Effector memory CD4-positive, alpha-beta T cell (primary cell): ENCODE measurements at places on chromosomes 12 and 14.

DNA sequence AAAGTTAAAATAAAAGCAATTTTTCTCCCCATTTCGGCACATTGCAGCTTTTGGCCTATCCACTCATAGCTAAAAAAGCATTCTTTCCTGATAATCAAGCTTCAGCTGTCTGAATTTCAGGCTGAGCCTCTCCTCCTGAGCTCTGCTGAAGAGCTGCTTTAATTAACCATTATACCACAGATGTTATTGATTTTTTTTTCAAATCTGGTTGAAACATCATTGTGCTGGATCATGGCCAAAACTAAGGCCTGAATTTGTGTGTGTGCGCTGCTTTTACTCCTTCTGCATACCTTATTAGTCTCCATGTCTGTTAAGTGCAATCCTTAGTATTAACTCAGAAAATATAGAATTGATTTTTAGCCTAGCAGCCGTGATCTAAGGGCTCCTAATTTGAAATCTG, 52.3 kb downstream of the MBIP start:
- H3K27ac ChIP-seq = no peak overlapping the region
- DNase-seq = no peak
- H3K36me3 ChIP-seq = no peaks in the 10 kb centered on the region
- peaks cover 4% of the 10 kb centered on the region for H3K4me1 ChIP-seq

- no peak for DNase-seq
- no peaks in the 10 kb centered on the region for H3K27me3 ChIP-seq
- H3K4me1 ChIP-seq = peaks cover 15% of the 10 kb centered on the region
- H3K36me3 ChIP-seq = peaks cover 24% of the 10 kb centered on the region
- H3K4me3 ChIP-seq = peak overlapping the region; percentile 55
- no peak overlapping the region for H3K27ac ChIP-seq
Measured at GRCh38 chr12:124389725-124390441, 95.0 kb downstream of the RFLNA start.

- no peaks in the 10 kb centered on the region for H3K36me3 ChIP-seq
- no peaks in the 10 kb centered on the region for H3K27me3 ChIP-seq
- no peaks in the 10 kb centered on the region for H3K4me1 ChIP-seq
- H3K4me3 ChIP-seq = no peak overlapping the region
Measured at GRCh38 chr12:91289906-91290305, 107.3 kb upstream of the DCN start.

DNA sequence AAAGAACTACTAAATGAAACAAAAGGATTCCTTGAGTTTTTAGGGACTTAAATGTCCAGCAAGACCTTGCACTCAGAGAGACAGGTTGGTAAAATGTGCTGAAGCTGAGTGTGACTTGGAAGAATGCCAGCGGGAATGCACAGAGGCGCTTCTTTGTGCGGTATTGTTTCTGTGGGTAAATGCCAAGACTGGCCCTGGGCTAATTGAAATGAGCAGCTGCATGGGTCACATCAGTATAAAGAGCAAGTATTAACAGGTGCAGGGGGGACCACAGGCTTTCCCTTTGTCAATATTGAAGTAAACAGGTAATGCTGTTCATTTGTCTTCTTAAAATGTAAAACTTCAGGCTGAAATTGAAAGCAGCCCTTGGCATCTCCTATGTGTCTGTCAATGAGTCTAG, 74.3 kb downstream of the LMO3 start:
- no peak overlapping the region for H3K27ac ChIP-seq
- H3K4me3 ChIP-seq = no peak overlapping the region
- H3K36me3 ChIP-seq = no peaks in the 10 kb centered on the region
- DNase-seq = no peak

GRCh38 chr12:13094367-13094766, 9.1 kb downstream of the GSG1 start:
- H3K27me3 ChIP-seq = no peaks in the 10 kb centered on the region
- H3K36me3 ChIP-seq = no peaks in the 10 kb centered on the region
- no peak overlapping the region for H3K4me3 ChIP-seq
- DNase-seq = no peak
- peaks cover 10% of the 10 kb centered on the region for H3K4me1 ChIP-seq

GRCh38 chr14:61510736-61511557, 184.4 kb upstream of the HIF1A start:
- peaks cover 30% of the 10 kb centered on the region for H3K36me3 ChIP-seq
- no peak for DNase-seq
- H3K4me3 ChIP-seq = no peak overlapping the region
- peak overlapping the region; percentile 24 for H3K27ac ChIP-seq
- peaks cover 47% of the 10 kb centered on the region for H3K4me1 ChIP-seq

DNA sequence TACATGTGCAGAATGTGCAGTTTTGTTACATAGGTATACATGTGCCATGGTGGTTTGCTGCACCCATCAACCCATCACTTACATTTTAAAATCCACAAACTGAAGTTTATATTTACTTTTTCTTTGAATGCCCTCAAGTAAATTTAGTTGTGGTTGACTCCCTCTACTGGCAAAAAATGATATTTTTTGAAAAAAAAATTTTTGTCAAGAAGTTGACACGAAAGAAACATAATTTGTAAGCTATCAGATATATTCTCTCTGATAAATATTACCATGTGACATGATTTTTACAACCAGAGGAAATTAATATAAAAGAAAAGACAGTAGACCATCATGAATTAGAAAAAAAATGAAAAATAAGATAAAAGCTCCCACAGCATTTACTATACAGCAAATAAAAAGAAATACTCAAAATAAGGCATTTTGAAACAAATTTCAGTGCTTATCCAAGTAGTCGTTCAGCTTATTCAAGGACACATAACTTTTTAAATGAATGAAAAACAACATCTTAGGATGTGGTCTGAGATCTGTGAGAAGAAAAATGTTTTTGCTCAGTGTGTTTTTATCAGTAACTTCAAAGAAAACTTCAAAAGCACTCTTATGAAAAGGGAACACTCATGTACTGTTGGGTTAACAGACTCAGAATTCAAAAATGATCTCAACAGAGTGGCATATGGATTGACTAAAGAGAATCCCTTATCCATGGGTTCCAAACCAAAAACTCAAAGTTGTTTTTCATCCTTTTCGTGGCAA, 30.0 kb upstream of the GRIP1 start:
- H3K27ac ChIP-seq = no peak overlapping the region
- H3K36me3 ChIP-seq = no peaks in the 10 kb centered on the region
- no peak overlapping the region for H3K4me3 ChIP-seq

GRCh38 chr12:27960821-27961220, 11.7 kb downstream of the PTHLH start:
- H3K27me3 ChIP-seq = peaks cover 5% of the 10 kb centered on the region
- no peaks in the 10 kb centered on the region for H3K36me3 ChIP-seq
- H3K4me1 ChIP-seq = no peaks in the 10 kb centered on the region

- H3K27ac ChIP-seq = no peak overlapping the region
- no peaks in the 10 kb centered on the region for H3K27me3 ChIP-seq
- H3K4me3 ChIP-seq = no peak overlapping the region
- H3K4me1 ChIP-seq = no peaks in the 10 kb centered on the region
- H3K36me3 ChIP-seq = no peaks in the 10 kb centered on the region
Measured at GRCh38 chr12:94771741-94772140, 121.4 kb upstream of the TMCC3 start.

DNA sequence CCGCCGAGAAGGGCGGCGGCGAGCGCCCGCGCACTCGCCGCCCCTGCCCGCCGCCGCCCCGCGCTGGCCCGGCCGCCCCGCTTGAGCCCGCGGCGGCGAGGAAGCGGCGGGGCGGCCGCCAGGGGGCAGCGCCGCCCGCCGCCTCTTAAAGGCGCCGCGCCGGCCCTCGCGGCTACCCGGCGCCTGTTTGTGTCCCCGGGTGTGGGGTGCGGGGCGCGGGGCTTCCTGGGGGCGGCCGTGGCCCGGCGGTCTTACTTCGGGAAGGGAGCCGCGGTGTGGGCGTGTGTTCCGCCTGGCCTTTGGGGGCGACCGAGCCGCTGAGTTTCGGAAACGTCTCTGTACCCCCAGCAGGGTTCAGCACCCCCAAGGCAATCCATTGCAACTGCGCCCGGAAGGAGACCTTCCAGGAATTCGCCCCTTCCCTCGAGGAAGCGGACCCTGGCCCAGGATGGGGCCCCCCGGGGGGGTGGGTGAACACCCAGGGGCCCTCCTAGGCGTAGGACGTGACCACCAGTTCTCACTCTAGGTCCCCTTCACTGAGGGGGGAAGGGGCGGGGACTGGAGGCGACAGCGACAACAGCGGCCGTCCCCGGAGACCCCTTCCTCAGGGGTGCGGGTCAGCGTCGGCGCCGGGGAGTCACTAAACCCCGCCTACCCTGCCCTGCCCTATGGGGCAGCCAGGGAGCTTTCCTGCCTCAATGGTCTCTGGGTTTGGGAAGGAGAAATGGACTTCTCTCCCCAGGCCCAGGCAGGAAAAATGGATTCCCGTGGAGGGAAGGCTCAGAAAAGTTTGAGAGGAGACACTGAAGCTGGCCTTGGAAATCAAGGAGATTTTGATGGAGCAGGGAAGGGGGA, at the start of gene ITPK1:
Gene ITPK1, minus strand, starts transcription at position 105 of the 855 bp plus-strand sequence. CDS start 762 bp downstream, outside the sequence.
- no peaks in the 10 kb centered on the region for H3K36me3 ChIP-seq
- H3K4me1 ChIP-seq = peaks cover 16% of the 10 kb centered on the region
- peak within 1 kb of the TSS; percentile 84 for H3K4me3 ChIP-seq
- no peaks in the 10 kb centered on the region for H3K27me3 ChIP-seq
- peak within 1 kb of the TSS; percentile 79 for H3K27ac ChIP-seq
- DNase-seq = peak; percentile 36

DNA sequence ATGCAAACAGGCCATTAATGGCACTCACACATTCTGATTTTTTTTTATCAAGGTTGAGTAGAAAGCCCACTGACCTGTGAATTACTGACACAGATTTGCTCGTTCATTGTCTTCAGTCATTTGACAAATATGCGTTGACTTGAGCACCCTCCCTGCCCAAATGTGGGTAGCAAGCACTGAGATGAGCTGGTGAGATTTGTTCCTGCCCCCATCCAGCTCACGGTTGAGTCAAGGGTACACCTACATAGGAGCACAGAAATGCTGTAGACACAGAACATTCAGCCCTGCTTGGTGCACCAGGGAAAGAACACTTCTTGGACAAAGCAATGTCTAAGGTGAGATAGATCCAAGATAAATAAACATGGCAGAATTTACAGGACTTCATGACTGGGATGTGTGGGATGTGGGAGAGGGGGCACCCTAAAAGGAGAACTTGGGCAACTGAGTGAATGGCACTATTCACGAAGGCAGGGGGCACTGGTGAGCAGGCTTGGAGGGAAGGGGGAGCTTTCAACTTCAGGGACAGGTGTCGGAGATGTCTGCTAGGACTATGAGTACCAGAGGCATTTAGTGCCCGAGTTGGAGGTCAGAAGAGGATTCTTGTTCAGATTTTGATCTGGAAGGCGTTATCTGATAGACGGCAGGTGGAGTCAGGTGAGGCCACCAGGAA, 213.4 kb downstream of the VRK1 start:
- H3K4me3 ChIP-seq = no peak overlapping the region
- no peak overlapping the region for H3K27ac ChIP-seq
- no peaks in the 10 kb centered on the region for H3K27me3 ChIP-seq
- H3K36me3 ChIP-seq = no peaks in the 10 kb centered on the region
- DNase-seq = no peak
- H3K4me1 ChIP-seq = no peaks in the 10 kb centered on the region

GRCh38 chr12:95326445-95326844, 108.8 kb downstream of the VEZT start:
- no peak overlapping the region for H3K27ac ChIP-seq
- no peaks in the 10 kb centered on the region for H3K27me3 ChIP-seq
- H3K4me1 ChIP-seq = no peaks in the 10 kb centered on the region
- DNase-seq = no peak
- no peaks in the 10 kb centered on the region for H3K36me3 ChIP-seq
- no peak overlapping the region for H3K4me3 ChIP-seq

DNA sequence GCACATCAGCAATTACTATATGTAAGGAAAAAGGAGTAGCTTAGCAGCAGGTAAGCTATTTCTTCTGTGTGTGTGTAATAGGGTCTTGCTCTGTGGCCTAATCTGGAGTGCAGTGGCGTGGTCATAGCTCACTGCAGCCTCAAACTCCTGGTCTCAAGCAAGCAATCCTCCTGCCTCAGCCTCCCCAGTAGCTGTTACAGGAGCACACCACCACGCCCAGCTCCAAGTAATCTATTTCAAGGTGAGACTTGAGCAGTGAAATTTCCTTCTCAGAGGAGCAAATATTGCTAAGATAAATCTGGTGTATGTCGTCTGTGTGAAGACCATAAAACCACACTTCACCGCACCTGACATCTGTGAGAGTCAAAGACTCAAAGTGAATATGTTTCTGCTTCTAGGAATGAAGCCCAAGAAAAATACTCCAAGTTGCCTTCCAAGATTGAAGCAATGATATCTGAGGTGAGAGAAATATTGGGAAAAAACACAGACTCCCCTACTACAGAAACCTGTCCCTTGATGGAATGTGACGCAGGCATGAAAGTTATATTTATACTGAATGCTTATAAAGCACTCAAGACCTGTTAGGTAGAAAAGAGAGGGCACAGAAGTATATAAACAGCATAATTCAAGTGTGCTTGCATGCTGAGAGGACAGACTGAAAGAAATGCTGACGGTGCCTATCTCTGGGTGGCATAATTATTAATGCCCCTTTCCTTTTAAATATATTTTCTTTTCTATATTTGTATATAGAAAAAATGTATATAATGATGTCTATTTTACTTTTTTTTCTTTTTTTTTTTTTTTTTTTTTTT, 2.5 kb upstream of the SELPLG start:
- H3K27ac ChIP-seq = peak overlapping the region; percentile 95
- no peaks in the 10 kb centered on the region for H3K36me3 ChIP-seq
- H3K4me3 ChIP-seq = no peak overlapping the region
- no peaks in the 10 kb centered on the region for H3K27me3 ChIP-seq
